Kidney epithelial cell (primary cell): ENCODE measurements at places on chromosomes 4 and X.

GRCh38 chrX:153592966-153593688 is 5.8 kb downstream of the CCNQ start:
- no peak for DNase-seq

DNA sequence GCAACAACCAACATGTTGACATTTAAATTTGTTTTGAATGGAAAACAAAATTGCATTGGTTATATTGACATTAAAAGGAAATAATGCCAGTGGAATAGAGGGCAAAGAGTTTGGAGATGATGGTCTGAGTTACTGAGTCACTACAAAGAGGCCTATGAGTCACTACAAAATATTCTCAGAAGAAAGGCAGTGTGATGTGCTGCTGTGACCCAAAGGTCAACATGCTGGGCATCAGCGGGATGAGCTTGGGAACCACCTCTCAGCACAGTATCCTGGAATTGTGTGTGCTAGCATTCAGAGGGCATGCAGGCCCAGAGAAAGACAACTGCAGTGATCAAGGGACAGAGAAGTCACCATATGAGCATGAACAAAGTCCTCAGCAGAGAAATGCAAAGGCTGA is 2.8 kb downstream of the CMC4 start:
- no peak for DNase-seq

DNA sequence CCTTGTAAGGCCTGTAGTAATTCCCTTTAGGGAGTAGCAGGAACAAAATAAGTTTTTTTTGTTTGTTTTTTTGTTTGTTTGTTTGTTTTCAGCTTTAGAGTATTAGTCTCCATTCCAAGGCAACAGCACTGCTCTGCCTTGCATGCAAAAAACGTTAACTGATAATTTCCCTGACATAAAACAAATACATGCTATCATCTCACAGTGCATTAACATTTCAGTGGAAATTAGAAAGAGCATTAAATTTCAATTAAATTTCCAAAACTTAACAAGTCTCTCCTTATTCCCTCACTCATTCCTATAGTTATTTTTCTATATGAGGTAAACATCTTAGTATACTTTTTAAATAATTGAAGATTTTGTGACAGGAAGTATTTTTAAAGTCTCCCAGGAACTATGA is 378.4 kb upstream of the PCDH7 start:
- no peak for DNase-seq

- DNase-seq: no peak
Observed at GRCh38 chr4:80306260-80306659, 29.3 kb upstream of the CFAP299 start.

DNA sequence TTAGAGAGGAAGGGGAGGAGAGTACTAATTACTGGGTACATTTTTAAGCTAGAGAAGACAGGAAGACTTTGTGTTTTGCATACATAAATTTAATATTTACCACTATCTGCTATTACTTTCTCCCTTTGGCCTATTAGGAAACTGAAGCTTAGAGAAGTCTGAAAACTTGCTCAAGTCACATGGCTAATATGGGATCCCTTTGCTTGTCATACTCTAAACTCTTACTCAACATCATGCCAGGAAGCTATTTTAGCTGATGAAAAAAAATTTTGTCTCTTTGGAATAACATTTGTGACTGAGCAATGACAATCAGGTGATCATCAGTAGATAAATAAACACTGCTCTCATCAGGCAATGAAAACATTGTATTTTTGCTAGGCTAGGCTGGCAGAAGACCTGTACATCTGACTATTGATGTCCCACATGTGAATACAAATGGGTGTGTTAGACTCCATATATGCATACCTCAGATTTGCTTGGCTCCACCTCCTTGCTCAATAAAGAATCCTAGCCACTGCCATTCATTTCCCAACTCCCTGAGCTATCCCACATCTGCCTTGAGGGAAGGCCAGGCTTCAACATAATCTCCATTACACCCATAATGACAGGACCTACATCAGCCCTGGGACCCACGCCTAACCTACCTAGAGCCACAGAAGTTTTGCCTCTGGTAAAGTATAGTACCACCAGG is 17.0 kb upstream of the DCLK2 start:
- no peak for DNase-seq
